ENCODE measurements at places on chromosomes 11 and 22.

GRCh38 chr11:10302744-10303557 is 1.9 kb upstream of the ADM start:
- DNase-seq: peak; percentile 83

DNA sequence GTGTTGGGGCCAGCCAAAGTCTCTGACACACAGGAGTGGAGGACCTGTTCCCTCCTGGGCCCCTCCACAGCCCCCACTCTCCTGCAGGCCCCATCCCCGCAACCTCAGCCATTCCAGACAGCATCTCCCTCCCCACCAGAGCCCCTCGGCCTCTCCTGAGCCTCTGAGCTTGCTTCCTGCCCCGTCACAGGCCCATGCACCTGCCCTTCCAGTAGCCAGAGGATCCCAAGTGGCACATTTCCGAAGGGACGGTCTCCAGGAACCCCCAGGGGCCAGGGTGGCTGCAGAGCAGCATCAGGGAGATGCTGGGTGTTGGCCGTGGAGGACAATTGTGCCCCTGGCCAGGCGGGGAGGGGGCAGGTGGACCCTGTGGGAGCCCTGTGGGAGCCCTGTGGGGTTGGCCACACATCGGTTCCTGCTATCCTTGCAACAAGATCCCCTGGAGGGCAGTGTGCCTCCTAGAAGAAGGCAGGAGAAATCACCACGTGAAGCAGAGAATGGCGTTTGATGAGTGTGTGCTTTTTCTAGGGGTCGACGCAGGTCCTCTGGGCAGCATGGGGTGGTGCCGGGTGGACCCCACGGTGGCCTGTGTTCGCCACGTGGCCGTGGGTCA is 45.3 kb upstream of the PPARA start:
- peak; percentile 57 for DNase-seq

GRCh38 chr11:119729951-119730613 is 1.1 kb upstream of the NECTIN1 start:
- peak; percentile 59 for DNase-seq

GRCh38 chr11:5239046-5239445 is 4.8 kb upstream of the HBD start:
- no peak for DNase-seq
